ENCODE measurements at places on chromosomes 16 and 17.
A peak's percentile ranks its signal among the peaks of the same experiment; 100 is the strongest.

- DNase-seq: no peak
Measured at GRCh38 chr17:17256316-17256715, 19.3 kb upstream of the FLCN start.

DNA sequence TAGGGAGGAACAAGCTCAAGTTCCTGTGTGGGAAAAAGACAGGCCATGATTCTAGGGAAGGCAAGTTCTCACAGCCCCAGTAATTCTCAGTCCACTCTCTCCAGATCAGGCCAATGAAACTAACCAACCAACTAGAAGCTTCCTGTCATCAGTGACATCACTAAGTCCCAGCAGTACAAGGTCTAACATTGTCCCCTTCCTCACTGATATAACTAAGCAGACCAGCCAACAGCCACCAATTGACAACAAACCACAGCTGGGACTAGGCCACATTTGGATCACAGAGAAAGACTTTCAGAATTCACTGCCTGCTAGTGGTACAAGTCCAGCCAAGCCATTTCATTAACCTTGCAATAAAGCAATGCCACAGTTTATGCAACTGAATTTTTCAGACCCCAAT lies 94.0 kb downstream of the CACNG1 start:
- DNase-seq: no peak

DNA sequence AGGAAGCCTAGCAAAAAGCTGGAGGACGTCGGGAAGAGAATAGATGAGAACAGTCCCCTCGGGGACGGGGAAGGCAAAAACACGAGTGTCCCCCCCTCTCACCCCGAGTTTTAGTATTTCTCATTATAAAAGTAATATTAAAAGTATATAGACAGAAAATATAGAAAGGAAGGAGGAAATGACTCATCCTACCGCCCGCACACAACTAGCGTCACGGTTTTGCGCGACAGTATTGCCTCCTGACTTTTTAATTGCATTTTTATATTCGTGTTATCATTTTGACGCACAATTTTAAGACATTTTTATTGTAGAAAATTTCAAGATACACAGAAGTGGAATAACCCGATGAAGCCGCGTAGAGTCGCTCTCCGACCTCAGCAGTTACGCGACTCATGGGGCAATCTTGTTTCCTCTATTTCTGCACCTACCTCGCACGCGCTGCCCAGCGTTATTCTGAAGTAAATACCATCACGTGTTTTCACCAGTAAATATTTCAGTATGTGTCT lies 652 bp upstream of the SLC25A19 start:
- DNase-seq: peak; percentile 29

DNA sequence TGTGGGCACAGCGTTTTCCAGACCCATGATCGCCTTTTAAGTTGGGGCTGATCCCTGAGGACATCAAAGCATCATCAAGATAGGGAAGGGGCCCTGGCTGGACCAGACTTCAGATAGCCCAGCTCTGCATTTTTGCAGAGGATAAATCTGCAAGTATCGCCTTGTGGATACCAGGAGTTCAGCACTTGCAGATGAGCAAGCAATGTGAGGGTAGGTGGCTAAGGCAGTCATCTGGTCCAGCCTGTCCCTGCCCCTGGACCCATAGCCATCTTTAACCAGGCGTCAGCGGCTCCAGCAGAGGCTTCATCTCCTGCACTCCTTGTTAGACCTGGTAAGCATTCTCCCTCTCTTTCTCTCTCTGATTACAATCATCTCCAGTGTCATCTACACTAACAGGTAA lies 9.0 kb upstream of the MRPS23 start:
- no peak for DNase-seq

DNA sequence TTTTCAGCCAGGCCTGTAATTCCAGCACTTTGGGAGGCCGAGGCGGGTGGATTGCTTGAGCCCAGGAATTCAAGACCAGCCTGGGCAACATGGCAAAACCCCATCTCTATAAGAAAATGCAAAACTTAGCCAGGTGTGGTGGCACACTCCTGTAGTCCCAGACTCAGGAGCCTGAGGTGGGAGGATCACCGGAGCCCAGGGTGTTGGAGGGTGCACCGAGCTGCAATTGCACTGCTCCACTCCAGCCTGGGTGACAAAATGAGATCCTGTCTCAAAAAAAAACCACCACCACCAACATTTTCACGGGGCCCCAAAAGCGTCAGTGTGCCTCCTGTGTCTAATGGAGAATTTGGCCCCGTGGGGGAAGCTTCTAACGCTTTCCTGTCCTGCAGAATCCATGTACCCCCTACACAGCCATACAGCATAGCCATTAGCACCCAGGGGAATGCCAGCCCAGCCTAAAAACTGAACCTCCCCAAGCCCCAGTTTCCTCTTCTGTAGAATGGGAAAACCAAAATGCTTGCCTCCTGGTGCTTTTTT lies 22.2 kb upstream of the MAP3K14 start:
- DNase-seq: no peak

DNA sequence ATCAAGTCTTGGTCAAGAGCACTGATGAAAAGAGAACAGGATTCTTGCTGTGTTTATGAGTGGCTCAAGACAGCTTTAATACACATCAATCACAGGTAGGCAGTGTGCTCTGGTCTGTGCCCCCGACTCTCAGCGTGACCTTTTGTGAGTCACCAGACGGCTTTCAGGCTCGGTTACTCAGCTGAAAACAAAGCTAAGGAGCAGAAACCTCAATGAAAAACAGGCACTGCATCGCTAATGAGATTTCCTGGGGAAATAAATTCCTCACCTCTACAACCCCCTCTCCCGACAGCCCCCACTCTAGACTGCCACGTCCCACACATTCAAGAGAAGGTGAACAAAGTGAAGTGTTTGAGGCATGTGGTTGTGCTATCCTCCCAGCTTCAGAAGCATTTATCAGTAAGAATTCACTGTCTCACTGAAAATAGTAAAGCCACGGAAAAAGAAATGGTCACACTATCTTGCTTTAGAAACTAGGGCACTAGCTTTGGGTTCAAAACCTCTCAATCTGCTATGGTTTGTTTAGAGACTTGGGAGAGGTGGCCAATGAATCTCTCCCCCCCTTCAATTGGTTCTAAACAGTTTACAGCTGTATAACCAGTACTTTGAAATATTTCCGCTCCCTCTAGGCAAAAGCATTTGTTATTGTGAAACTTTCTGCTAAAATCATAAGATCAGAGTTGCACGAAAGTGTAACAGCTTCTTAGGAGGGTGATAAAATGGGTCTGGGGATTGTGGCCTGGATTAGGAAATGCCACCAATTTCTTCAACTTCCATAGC lies 199.5 kb upstream of the PMFBP1 start:
- DNase-seq: no peak

- DNase-seq: no peak
Measured at GRCh38 chr16:84827131-84827574, 7.4 kb downstream of the CRISPLD2 start.

- no peak for DNase-seq
Measured at GRCh38 chr16:2874032-2874911, 8.7 kb upstream of the FLYWCH2 start.

- DNase-seq: no peak
Measured at GRCh38 chr17:20127360-20128035, 118.3 kb downstream of the SPECC1 start.

GRCh38 chr16:29320274-29320999 lies 86.1 kb downstream of the NPIPB11 start:
- no peak for DNase-seq

- no peak for DNase-seq
Measured at GRCh38 chr17:50835301-50836234, at the start of gene WFIKKN2. TSS of gene WFIKKN2 (plus strand) at chr17:50835586. CDS start at chr17:50835938, 352 bp downstream.

GRCh38 chr17:74393346-74393942 lies 26.1 kb downstream of the GPR142 start:
- no peak for DNase-seq

DNA sequence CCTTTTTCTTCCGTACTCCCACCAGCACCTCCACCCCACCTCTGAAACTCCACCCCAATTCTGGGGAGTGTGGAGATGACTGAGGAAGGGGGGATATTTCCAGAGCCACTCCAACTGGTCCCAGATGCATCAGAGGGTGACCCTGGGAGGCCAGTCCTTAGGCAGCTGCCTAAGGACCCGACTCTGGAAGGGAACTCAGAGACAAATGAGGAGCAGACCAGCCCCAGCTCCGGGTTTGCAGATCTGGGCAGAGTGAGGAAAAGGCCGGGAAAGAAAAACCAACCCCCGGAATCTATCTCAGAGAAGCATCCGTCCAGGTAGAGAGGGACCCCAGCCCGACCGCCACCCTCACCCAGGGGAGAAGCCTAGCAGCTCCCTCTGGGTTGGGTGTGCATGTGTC lies 41.5 kb downstream of the SOCS3 start:
- no peak for DNase-seq

GRCh38 chr16:49183911-49184310 lies 97.7 kb downstream of the CBLN1 start:
- no peak for DNase-seq

DNA sequence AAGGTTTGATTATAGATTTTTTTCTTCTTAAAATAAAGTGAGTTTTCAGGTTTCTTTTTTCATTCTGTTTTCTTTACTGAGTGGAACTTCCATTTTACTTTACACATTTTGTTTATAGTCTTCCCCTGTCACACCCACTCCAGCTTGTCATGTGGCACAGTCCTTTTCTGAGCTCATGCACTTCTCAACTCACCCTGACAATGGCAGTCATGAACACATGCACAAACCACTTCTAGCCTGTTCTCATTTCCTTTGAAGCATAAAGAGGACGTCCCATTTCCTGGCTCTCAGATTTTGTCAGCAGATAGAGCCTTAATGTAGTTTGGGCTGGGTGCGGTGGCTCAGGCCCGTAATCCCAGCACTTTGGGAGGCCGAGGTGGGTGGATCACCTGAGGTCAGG lies 168.0 kb downstream of the AHSP start:
- DNase-seq: no peak

GRCh38 chr16:17470908-17471718 lies at the start of gene XYLT1:
TSS of gene XYLT1 (minus strand) at chr16:17470960. CDS start at chr16:17470796, 164 bp downstream.
- DNase-seq: peak; percentile 92

DNA sequence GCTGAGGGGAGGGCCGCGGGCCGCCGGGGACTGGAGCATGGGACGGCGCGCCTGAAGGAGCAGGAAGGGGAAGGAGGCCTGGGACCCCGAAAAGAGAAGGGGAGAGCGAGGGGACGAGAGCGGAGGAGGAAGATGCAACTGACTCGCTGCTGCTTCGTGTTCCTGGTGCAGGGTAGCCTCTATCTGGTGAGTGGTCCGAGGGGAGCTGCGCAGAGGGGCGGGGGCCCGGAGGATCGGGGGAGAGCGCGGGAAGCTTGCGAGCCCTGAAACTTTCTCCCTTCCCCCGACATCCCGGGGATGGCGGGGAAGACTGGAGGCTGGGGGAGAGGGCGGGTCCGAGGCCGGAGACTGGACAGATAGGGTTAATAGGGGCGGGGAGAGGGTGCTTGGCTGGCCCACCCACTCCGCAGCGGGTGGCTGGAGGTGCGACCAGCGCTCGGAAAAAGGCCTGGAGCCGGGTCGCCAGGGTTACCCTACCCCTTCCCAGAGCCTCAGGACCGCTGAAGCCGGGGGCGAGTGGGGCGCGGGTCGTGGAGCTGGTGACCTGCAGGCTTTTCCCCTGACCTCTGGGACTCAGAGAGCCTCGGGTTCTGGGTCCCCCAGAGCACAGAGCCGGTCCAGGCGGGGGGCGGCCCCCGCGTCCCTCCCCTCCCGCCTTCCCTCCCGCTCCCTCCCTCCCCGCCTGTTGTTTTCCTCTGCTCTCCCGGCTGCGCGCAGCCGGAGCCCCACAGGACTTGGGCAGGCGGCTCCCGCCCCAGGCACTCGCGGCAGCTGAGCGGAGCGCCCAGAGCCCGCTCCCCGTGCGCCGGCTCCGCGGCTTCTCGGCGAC lies 631 bp downstream of the NXPH3 start:
- DNase-seq: no peak

- no peak for DNase-seq
Measured at GRCh38 chr17:58693751-58694150, 1.3 kb downstream of the RAD51C start.

- no peak for DNase-seq
Measured at GRCh38 chr17:48016112-48016511, 21.5 kb downstream of the COPZ2 start.

DNA sequence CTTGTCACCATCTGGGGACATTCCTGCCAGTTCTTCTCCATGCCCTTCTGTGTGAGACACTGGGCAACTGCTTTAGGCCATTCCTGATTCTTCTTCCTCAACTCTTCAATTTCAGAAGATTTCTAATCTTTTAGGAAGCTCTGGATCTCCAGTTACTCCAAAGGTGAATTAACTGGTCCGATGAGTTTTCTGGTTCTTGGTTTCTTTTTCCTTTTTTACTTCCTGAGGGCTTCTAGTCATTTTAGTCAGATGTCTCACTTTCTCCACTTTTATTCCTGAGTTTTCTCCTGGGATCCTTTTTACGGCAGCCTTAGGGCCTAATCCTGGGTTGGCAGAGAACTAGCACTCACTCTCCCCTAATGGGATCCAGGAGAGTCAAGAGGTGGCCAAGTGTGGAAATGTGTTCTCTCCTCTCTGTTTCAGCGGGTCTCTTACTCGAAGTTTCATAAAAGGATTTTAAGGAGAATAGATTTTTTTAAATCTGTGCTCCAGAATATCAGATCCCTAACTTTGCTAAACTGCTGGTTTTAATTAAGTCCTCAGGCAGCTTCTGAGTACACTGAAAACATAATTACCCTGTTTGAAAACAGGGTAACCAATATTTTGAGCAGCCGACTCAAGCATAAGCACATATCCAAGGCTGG lies 107.6 kb downstream of the RMI2 start:
- no peak for DNase-seq

DNA sequence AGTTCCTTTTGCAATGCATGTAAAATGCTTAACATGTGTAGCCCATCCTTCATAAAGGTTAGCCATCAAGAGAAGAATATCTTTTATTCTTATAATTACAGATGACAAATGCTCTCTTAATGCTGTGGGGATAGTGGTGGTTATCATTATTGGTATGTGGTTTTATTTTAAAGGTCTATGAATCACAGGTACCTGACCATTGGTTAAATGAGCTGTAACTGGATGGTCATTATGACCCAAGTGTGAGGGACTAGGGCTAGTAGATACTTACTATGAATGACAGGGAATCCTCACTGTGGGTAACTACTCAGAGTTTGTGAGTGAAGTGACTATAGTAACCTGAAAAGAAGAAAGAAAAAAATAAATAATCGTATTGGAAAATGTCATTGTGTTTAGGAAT lies 78.8 kb downstream of the CDRT15 start:
- no peak for DNase-seq

DNA sequence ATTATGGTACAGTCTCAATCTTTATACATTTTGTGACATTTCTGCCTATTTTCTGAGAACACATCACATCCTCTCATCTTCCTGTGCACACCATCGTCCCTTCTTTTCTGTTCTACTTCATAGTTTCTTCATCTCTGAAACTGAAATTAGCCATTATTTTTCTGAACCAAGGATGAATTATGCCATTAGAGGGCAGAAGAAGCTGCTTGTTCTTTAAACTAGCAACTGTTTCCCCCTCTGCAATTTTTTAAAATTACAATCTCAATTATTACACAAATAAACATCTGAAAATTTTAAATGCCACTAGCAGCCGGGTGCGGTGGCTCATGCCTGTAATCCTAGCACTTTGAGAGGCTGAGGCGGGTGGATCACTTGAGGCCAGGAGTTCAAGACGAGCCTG lies 41.3 kb downstream of the RBBP6 start:
- no peak for DNase-seq

GRCh38 chr17:17757391-17757791 lies 76.1 kb downstream of the RAI1 start:
- no peak for DNase-seq

- DNase-seq: no peak
Measured at GRCh38 chr16:67187175-67187890, 2.6 kb downstream of the EXOC3L1 start.

Measured in HS-5 (cell line).